ENCODE measurements at places on chromosomes 1 and 21. TPM values are rescaled to one million over a fixed set of nuclear protein-coding genes. Genes with fewer than 3 reads are reported as not detected.

DMRTB1 gene
- not detected for total RNA-seq

PTPN14 gene
- total RNA-seq: 37.9 TPM

NECTIN4 gene
- total RNA-seq: 97.8 TPM

MPL gene
- total RNA-seq: not detected

EFCAB7 gene
- total RNA-seq: 2.9 TPM

SHISAL2A gene
- not detected for total RNA-seq

OR2T35 gene
- not detected for total RNA-seq

SLC9C2 gene
- not detected for total RNA-seq

TRPM2 gene
- total RNA-seq: under 0.01 TPM

NBPF4 gene
- 0.24 TPM for total RNA-seq

UBR4 gene
- total RNA-seq: 91.6 TPM

OR6K2 gene
- total RNA-seq: not detected

PDC gene
- total RNA-seq: not detected

C4BPB gene
- not detected for total RNA-seq

RAB3B gene
- total RNA-seq: 9.2 TPM

ADORA1 gene
- under 0.01 TPM for total RNA-seq

KCNN3 gene
- total RNA-seq: under 0.01 TPM

LDLRAD2 gene
- total RNA-seq: not detected

KCNT2 gene
- total RNA-seq: 0.21 TPM

ADAM30 gene
- not detected for total RNA-seq

CD53 gene
- not detected for total RNA-seq

GSTM3 gene
- 24.1 TPM for total RNA-seq

C8B gene
- total RNA-seq: not detected

EXO1 gene
- total RNA-seq: 0.64 TPM

C1orf87 gene
- total RNA-seq: not detected

OR2L13 gene
- total RNA-seq: not detected

VAV3 gene
- total RNA-seq: 0.96 TPM

FNBP1L gene
- 43.6 TPM for total RNA-seq

CXADR gene
- 29.0 TPM for total RNA-seq

SERTAD4 gene
- total RNA-seq: 0.72 TPM

GJA9 gene
- 0.24 TPM for total RNA-seq

ATG4C gene
- total RNA-seq: 6.6 TPM

ACTN2 gene
- not detected for total RNA-seq

FCRLB gene
- 1.7 TPM for total RNA-seq

BLACAT1 gene
- 0.24 TPM for total RNA-seq

LCE2A gene
- total RNA-seq: not detected

MX1 gene
- total RNA-seq: 1.7 TPM

FCAMR gene
- total RNA-seq: 0.24 TPM

NUF2 gene
- 2.7 TPM for total RNA-seq

TRIM17 gene
- total RNA-seq: 2.2 TPM

ACKR1 gene
- not detected for total RNA-seq

NBPF10 gene
- 1.3 TPM for total RNA-seq

BEND5 gene
- total RNA-seq: 0.72 TPM

CRABP2 gene
- total RNA-seq: 132 TPM

UCK2 gene
- total RNA-seq: 124 TPM

S100A14 gene
- total RNA-seq: 685 TPM

FYB2 gene
- not detected for total RNA-seq

All from tracheal epithelial cell (primary cell).